ENCODE measurements at places on chromosomes 4 and X.

GRCh38 chr4:67054896-67055295 is 490.4 kb downstream of the CENPC start:
- no peak for DNase-seq

- DNase-seq: no peak
These were observed 218.8 kb downstream of the MGST2 start for GRCh38 chr4:139884438-139884837.

GRCh38 chrX:118218079-118218478 is 101.5 kb upstream of the KLHL13 start:
- DNase-seq: no peak

GRCh38 chr4:134365852-134366251 is 164.3 kb upstream of the PABPC4L start:
- DNase-seq: no peak

DNA sequence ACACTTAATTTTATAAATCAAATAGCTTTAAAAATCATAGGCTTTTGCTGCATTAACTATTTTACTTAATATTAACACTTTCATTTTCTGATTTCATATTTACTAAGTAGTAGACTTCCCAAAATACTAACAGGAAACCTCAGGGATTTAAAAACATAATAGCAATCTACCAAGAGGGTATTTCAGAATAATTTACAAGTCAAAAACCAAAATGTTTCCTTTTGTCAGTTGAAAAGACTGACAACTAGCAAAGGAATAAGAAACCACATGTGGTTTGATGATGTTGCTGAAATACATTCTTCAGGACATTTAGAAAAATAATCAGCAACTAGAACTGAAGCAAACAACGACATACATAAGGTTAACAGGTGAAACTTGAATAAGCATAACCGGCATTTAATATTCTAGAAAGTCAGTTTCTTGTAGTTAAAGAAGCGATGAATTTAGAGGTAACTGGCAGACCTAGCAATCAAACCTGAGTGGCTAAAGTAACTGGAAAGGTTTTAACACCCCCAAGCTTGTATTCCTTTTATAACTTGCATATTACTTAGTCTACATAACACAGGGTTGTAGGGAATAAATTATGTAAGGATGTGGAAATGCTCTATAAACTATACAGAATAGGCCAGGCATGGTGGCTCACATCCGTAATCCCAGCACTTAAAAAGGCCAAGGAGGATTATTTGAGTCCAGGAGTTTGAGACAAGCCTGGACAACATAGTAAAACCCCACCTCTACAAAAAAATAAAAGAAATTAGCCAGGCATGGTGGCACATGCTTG is 40.0 kb downstream of the DHX15 start:
- DNase-seq: no peak

DNA sequence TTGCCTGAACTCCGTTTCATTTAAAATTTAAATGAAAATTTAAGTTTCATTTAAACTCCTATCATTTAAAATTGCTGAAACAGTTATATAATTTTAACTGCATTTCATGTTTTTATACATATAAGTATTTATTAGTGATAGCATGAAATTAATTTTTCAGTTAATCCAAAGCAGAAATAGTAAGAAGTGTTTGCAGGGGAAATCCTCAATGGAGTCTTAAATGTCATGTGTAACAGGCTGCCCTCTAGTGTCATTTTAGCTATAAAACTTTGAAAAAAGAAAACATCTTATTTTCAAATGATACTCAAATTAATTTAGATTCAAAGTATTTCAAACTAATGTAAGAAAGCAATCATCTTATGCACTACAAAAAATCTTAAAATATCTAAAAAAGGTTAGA is 27.2 kb downstream of the TAPT1 start:
- DNase-seq: no peak

DNA sequence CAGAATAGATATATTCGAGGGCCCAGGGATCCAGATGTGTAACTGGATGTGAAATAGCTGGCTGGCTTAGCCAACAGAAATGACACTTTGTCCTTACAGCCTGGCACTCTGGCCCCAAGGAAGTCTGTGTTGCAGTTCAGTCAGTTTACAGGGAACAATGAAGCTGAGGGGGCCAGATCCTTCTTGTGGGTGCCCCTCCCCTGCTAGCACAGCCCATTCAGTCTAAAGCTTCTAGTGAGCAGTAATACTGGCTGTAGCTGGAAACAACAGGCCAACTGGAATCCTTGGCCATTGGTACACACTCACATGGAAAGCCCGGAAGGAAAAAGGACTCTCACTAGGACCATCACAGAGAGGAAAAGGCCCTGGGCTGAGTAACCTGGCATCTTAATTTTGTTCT is 22.7 kb upstream of the CD40LG start:
- DNase-seq: no peak

DNA sequence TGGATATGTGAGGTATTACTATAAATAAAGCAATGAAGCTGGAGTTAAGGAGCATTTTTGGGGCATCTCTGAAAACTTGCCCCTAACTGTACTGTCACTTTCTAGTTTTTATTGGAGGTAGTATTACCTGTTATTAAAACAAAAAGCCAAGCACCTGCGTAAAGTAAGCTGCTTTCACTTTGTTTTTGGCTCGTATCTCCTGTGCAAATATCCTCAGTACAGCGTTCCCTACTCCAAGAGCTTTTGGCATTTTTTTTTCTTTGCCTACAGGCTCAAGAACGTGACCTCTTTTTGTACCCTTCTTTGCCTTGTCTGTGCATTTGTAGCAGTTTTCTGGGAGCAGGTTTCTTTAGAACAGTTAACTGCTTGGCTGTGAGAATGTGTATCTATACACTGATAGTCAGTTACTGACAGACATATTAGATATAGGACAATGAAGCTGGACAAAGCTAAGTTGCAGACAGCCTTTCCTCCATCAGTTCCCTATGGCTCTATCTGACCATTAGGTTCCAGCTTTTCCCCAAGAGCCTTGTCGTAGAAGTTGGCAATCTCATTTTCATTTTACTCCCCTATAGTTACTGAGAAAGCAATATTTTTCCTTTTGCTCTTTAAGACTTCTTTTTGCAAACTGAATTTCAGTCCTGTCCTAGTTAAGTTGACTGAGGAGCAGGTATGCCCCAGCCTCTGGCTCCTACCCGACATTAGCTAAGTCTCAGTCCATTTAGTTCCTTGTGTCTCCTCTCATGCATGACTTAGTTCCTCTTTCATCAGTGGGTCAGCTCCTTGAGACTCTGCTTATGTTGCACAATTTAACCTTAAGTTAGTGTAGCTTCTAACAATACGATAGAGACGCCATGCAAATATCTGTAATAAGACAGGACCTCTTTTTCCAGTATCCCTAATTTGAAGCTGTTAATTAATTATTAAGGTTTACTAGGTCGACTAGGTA is 71.5 kb upstream of the HPRT1 start:
- DNase-seq: no peak

DNA sequence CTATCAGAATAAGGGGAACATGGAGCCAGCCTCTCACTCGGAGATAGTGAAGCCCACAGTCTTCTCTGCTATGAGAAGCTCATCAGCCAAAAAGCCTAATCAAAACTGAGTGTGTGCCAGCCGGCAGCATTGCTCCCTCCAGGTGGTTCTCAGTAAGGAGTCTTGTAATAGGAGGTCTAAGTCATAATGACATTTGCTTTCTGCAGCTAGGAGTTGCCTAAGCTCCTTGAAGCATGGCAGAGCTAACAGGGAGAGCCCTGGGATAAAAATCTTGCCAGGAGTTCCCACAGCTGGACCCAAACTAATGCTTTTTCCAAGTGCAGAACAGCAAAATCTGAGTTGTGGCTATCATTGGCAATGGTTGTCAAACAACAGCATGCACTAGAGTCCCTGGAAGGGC is 245.2 kb downstream of the SPATA18 start:
- DNase-seq: no peak

GRCh38 chr4:105556206-105556605 is 3.8 kb downstream of the ARHGEF38 start:
- DNase-seq: no peak

DNA sequence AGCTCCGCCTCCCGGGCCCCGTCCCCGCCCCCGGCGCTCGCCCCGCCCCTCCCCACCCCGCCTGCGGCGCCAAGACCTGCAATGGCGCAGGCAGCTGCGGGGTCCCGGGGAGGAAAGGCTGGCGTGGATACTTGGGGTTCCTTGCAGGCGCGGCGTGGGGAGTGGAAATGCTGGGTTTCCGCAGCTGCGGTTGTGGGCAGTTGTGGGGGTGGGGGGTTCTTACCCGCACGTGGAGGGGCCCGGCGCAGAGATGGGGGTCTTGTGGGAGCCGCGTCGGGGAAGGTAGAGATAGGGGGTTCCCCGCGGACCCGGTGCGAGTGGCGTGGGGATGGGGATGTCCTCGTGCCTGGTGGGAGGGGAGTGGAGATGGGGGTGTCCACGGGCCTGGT is 680 bp upstream of the ASMTL start:
- DNase-seq: peak; percentile 74

DNA sequence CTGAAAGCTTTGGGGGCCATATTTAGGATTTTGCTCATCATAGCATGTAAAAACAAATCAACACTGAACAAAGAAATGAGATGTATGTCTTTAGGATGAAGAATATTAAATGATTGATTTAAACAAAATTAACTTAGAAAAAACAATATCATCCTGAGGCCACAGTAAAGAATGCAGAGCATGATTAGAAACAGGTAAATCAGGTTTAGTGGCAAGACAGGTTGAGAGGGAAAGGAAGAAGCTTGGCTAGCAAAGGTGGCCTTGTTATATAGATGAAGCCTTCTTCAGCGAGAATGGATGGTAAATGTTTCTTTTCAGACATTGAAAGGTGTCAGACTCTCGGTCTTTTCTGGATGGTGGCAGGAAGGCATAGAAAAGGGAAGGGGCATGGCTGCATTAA is 11.9 kb upstream of the MAGEB16 start:
- DNase-seq: no peak

DNA sequence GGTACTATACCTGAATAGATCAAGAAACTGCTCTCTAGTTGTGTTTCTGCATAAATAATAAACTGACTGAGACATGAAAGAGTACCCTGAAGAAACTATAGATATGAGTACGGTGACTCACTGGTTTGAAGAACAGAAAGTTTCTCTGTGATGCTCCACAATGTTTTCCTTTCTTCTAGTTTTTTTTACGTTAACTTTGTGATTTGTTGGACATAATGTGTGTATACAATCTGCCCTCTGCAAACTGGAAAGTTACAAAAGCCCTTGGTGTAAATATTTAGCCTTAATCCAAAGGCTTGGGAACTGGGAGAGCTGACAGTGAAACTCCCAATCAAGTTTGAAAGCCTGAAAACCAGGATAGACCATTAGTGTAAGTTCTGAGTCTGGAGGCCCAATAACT is 31.6 kb upstream of the PAPSS1 start:
- DNase-seq: no peak

- DNase-seq: no peak
These were observed 1494.5 kb downstream of the TECRL start for GRCh38 chr4:62914758-62915157.

GRCh38 chr4:179709961-179710624 is 2267.9 kb upstream of the AGA start:
- DNase-seq: no peak

DNA sequence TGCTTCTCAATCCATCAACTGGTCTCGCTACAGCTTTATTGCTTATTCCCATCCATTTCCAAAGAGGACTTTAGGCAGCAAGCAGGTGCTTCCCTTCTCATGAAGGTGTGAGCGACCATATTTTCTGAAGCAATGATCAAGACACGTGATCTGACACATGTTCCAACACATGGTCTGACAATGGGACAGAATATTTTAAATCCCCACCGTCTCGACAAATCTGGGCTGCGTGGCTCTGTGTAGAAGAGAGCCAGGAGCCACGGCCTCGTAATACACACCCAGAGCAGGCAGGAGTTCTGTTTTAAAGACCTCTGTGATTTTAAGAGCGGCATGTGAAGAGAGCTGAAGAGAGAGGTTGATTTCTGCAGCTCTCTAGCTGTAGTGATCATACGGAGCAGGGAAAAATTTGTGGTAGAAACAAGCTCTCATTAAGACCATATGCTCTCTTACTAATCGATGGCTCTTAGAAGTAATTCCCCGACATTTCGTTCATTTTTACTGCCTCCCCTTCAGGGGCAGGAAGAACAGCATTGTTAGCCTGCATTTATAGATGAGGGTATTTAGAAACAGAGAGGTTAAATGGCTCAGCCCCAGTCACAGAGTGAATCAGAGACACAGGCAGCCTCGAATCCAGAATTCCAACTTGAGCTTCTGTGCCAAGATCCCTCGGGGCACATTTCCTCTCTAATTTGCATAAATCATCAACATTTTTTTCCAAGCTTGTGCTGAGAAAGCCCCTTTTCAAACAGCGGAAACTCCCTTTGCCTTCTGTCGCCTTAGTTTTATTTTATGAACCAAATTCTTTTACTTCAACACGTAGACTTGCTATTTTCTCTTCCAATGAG is 91.0 kb upstream of the BCOR start:
- DNase-seq: no peak

GRCh38 chr4:151561551-151562256 is 152.7 kb downstream of the FHIP1A start:
- no peak for DNase-seq

- DNase-seq: no peak
These were observed 207.3 kb downstream of the FBXW7 start for GRCh38 chr4:152328582-152328981.

GRCh38 chrX:37364666-37365065 is 15.5 kb downstream of the PRRG1 start:
- DNase-seq: no peak

GRCh38 chr4:26330946-26331345 is 10.1 kb downstream of the RBPJ start:
- DNase-seq: no peak

DNA sequence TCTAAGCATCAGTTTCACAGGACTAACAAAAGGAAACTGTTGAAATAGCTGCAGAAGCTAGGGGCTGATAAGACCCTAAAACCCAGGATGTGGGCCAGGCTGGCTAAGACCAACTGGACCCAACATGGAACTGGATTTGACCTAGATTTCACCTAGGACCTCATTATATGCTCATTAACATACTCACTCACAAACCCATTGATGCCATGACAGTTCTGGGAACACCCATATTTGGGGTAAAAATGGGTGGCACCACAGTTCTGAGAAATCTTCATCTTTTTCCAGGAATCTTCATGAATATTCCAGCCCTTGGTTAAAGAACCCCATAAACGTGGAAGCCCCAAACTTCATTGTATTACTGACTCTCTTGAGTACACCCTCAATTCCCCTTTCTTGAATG is 41.1 kb downstream of the HSD17B13 start:
- no peak for DNase-seq

- DNase-seq: no peak
These were observed 6.1 kb downstream of the HOPX start for GRCh38 chr4:56674984-56675383.

- no peak for DNase-seq
These were observed 51.8 kb downstream of the RBPJ start for GRCh38 chr4:26372525-26373172.

Measured in stimulated activated CD8-positive, alpha-beta memory T cell treated with anti-CD3 and anti-CD28 coated beads, Interleukin-4, amount 100 ng/mL, for 4 hours (primary cell).